ENCODE measurements at places on chromosomes 6 and 20.

GRCh38 chr6:81838031-81838430 is 85.5 kb upstream of the TENT5A start:
- DNase-seq, result peak; percentile 21

DNA sequence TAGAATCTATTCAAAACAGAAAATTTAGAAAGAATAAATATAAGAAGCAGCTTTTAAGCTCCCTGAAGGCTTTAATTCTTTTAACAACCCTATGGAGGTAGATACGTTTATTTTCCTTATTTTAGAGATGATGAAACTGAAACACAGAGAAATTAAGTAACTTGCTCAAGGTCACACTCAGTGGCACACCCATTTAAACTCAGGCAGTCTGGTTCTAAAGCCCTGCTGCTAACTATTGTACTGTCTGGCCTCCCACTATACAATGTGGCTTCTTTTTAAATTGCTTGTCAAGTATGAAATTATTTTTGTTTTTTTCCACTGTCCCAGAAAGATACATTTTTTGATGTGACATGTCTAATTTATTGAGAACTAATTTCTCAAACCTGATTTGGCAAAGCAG is 55.7 kb downstream of the FAM217A start:
- no peak for DNase-seq

DNA sequence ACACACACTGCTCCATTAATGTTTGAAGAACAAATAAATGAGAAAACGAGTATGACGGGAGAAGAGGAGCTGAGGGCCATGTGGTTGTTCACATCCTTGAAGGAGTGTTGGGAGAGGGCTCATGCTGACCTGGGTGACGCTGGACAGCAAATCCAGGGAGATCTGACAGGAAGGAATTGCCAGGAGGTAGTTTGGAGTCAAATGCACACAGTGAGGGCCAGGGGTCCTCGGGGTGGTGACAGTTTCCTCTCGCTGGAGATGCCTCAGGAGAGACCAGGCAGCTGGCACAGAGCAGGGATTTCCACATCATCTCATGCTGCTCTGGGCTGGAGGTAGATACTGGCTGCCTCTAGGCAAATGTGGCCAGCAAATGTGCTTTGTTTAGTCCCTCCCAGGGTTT is 2.0 kb upstream of the TMEM181 start:
- no peak for DNase-seq

GRCh38 chr20:4971064-4971463 is 30.2 kb downstream of the SLC23A2 start:
- no peak for DNase-seq

DNA sequence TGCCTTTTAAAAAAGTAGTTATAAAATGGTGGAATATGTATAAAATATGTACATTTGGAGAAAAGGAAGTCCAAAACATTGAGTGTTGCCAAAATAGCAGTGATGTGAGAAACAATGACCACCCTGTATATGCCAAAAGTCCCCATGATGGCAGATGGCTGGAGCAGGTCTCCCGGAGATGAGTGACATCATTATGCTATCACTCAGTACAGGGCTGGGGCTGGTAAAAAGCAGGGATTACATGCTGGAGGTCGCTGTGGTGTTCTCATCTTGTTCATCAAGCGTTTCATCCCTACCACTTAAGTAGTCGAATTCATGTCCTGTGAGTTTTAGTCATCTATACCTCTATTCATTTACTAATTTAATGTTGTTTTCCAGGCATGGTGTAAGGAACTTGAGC is 315.3 kb upstream of the SLC35B3 start:
- no peak for DNase-seq

DNA sequence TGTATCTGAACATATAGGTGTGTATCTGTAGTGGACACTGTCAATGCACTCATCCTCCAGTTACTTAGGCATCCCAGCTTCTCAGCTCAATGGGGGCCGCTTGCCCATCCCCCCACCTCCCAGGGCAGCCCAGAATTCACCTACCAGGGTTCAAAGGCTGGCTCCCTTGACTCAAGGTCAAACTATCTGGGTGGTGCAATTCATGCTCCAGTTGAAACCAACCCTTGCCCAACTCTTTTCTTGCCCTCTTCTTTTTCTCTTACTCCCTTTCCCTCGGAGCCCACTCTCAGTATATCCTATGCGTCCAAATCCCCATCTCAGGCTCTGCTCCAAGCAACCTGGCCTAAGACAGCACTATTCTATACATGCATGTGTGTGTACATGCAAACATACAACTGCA is 127.4 kb downstream of the BCAS1 start:
- DNase-seq, result no peak

GRCh38 chr20:45874576-45874975 is 6.5 kb upstream of the ZSWIM1 start:
- DNase-seq, result no peak

GRCh38 chr6:145551164-145551563 is 184.2 kb downstream of the EPM2A start:
- no peak for DNase-seq

- no peak for DNase-seq
Observed at GRCh38 chr6:146315381-146316174, 228.1 kb upstream of the RAB32 start.

Measured in T-helper 2 cell (primary cell).